CD4-positive, alpha-beta T cell treated with Interleukin-2 at 100 ng/mL for 4 hours (primary cell): ENCODE measurements at places on chromosomes 7 and 10.

DNA sequence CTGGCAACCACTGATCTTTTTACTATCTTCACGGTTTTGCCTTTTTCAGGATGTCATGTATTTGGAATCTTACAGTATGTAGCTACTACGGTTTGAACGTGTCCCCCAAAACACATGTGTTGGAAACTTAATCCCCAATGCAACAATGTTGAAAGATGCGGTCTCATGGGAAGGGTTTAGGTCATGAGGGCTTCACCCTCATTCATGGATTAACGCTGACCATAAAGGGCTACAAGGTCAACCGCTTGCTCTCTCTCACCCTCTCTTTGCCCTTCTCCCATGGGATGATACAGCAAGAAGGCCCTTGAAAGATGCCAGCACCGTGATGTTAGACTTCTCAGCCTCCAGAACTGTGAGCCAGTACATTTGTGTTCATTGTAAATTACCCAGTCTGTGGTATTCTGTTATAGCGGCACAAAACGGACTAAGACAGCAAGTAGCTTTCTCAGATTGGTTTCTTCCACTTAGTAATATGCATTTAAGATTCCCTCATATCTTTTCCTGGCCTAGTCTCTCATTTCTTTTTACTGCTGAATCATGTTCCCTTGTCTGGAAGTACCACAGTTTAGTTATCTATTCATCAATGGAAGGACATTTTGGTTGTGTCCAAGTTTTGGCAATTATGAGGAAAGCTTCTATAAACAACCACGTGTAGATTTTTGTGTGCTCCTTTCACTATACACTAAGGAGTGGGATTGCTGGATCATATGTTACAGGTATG lies 3.0 kb upstream of the CRYGN start:
- DNase-seq: no peak

DNA sequence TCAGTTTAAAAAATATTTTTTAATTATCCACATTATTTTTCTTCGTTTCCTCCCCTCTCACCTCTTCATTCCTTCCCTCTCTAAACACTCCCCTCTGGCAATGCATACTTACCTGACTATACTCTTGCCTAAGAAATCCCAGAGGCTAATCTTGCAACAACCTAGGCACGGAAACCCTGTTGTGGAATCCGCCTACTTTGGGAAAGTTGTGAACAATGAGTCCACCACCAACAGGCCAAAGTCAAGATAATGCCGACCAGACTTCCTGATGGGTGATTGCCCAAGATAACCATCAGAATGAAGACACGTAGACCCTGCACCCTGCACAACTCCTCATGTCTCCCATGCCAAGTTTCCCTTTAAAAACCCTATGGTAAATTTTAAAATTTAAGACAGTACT lies 521.5 kb downstream of the KIF20B start:
- no peak for DNase-seq

GRCh38 chr7:12256090-12256489 lies 45.0 kb downstream of the TMEM106B start:
- peak; percentile 53 for DNase-seq

DNA sequence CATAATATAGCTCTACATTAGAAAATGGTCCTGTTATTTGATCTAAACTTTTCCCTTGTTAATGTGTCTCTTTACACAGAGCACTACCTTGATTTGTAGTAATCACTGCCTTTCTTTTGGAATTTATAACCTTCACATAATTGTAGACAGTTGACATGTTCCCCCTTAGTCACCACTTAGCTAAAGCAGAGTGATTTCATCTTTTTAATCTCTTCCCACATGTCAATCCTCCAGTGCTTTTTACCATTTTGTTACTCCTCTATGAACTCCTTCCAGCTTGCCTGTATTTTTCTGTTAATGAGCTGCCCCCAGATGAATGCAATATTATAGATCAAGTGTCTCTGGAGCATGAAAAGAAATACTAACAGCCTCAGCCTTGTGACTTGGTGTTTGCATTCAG lies 2.6 kb upstream of the PPP1R3A start:
- no peak for DNase-seq

- no peak for DNase-seq
These were observed 293.7 kb downstream of the POU6F2 start for GRCh38 chr7:39271402-39271801.

DNA sequence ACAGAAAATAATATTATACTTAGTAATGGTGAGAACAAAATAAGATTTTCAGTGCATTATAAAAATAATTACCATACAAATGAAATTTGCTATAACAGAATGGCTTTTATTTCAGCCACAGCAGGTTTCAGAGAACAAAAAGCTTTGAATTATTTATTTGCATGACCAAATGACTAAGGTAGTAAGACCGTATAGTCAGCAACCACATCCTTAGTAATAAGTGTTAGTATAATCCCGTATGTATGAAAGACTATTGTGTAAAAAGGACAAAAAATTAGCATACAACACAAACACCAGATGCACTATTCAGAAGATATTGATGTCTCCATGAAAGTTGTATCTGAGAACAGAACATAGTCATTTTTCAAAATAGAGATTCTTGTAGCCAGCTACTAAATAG lies 12.2 kb downstream of the PDZD8 start:
- no peak for DNase-seq

DNA sequence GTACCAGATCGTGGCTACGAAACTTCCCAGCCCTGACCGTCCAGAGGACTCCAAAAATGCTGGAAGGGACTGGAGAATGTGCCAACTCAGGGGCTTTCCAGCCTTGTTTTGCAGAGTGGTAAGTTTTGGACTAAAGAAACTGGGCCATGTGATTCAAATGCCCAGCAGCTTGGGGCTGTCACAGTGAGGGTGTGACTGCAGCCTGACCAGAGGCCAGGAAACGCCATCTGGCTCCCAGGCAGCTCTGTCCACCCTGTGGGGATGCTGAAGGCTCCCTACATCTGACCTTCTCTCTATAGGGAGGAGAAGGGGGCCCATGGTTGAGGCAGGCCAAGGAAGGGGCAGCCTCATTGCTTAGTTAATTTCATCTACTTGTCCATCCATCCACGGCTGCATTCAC lies 61.6 kb upstream of the HMX3 start:
- no peak for DNase-seq

GRCh38 chr10:92479547-92479946 lies 94.3 kb downstream of the IDE start:
- no peak for DNase-seq

DNA sequence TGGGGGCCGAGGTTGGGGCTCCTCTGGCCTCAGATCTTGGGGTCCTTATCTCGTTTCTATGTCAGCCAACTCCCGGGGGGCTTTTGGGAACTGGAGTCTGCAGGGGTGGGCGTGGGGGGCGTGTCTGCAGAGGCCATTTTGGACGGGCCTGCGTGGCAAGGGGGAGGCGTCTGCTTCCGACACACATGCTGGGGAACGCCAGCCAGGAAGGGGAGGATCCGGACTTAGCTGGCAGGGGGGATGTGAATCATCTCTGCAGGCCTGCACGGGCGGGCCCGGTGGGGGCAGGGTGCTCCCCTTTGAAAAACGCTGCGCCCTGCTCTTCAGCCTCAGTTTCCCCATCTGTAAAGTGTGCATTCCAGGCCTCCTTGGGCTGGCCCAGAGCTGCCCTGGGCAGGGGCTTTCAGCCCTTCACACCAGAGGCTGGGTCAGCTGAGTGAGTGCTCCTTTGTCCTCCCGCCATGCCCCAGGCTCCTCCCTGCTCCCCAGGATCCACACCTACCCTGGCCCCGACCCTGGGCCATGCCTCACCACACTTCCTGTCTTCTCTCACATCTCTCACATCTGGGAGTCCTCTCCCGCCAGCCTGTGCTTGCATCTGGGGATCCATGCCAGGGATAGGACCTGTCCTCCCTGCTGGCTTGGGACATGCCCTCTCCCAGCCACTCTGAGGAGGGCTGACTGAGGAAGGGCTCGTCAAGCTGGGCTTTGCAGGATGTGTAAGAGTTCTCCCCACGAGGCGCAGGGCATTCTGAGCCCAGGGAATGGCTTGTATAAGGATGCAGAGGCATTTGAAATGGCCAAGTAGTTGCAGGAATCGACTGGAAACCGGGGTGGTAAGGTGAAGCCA lies 172.6 kb upstream of the TNRC18 start:
- DNase-seq: peak; percentile 63

DNA sequence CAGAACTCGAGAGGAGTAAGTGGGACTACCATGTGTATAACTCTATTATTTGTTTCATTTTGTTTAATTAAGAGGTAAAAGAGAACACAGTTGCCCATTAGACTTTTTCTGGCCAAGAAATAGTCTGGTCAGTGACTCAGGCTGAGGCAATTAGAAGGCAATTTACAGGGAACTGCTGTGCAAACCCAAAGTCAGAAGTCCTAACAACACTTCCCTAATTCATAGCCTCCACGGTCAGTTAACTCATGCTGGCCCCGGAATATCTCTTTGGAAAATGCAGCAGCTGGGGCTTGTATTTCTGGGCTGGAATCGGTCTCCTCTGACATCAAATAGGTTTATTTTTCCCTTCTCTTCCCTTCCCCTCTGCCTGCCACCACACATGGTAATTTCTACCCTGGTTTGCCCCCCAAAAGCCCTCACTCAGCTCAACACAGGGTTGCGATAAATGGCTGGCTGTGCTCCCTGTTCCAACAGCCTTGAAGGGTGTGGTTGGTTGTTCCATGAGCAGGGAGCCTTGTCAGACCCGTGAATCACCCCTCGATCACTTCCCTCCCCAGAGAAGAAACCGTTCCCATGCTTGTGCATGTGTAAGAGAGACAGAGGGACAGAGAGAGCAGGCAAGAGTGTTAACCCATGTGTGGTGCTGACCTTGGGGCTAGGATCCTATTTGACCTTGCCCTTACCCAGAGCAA lies 5.3 kb downstream of the SH3PXD2A start:
- DNase-seq: no peak

DNA sequence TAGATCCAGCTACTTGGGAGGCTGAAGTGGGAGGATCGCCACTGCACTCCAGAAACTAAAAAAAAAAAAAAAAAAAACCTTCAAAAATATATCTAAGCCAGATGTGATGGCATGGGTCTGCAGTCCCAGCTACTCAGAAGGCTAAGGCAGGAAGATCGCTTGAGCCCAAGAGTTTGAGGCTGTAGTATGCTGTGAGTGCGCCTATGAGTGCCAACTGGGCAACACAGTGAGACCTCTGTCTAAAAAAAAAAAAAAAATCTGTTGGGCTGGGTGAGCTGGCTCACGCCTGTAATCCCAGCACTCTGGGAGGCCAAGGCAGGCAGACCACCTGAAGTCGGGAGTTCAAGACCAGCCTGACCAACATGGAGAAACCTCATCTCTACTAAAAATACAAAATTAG lies 2.8 kb upstream of the CHCHD1 start:
- DNase-seq: no peak

DNA sequence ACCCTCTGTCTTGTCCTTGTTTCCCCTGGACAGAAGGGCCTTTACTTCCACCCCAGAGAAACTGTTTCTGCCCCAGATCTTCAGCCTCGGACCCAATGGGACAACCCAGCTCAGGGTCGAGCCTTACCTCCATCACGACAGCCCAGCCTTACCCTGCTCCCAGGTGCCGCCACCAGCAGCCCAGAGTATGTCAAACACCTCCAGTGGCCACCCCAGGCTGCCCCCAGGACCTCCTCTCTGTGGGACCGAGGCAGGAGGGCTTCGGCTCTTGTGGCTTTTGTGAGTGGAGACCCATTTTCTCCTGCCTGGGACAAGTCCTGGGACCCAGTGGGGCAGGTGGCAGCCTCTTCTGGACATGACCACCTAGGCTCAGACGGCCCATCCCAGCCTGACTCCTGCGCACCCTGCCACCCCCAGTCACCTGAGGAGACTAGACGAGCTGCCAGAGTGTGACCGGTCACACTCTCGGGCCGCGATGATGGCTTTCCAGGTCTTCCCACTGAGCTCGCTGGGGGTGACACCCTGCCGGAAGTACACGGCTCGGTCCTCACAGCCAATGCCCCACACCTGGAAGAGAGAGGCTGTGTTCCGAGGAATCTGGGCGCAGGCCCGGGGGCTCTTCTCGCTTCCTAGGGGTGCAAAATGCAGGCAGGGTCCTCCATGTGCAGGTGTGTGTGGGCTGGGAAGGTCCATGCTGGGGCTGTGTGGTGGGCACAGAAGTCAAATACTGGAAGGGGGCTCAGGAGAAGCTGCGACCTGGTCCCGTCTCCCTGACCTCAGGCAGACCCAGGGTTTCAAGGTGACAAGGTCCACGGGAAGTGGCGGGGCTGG lies 15.5 kb downstream of the TECPR1 start:
- DNase-seq: no peak

- DNase-seq: no peak
These were observed 906.2 kb downstream of the LRMDA start for GRCh38 chr10:76337641-76338040.

GRCh38 chr7:93115796-93116195 lies 2.0 kb downstream of the SAMD9 start:
- peak; percentile 49 for DNase-seq
